Testis (tissue), 5 donors: ENCODE measurements at places on chromosomes 1 and 21.

DNA sequence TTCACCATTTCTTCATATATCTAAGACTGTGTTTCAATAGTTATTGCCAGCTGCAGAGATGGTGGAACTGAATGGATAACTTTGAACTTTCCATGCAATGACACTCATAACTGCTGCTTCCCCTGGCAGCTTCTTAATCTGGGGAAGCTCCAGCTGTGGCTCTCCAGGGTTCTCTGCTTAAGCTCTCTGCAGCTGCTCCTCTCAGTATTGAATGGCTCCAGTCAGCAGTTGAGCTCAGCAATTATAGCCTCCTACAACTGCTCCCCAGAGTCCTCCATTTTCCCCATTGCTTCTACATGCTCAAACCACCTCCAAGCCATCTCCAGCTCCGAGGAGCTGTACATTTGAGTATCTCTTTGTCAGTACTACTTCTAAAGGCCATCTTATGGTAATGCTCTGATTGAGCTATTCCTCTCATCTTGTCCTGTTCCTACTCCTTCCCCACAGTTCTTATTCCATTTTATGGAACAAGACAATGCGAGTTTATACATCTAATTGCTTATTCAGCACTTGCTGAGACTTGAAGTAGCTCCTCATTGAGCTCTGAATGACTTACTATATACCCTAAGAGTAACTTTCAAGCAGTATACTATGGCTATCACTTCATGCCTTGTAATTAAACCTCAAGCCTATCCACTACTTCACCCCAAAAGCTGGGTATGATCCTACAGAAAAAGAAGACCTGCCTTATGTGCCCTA lies 362.4 kb downstream of the NEGR1 start:
- DNase-seq, result no peak

DNA sequence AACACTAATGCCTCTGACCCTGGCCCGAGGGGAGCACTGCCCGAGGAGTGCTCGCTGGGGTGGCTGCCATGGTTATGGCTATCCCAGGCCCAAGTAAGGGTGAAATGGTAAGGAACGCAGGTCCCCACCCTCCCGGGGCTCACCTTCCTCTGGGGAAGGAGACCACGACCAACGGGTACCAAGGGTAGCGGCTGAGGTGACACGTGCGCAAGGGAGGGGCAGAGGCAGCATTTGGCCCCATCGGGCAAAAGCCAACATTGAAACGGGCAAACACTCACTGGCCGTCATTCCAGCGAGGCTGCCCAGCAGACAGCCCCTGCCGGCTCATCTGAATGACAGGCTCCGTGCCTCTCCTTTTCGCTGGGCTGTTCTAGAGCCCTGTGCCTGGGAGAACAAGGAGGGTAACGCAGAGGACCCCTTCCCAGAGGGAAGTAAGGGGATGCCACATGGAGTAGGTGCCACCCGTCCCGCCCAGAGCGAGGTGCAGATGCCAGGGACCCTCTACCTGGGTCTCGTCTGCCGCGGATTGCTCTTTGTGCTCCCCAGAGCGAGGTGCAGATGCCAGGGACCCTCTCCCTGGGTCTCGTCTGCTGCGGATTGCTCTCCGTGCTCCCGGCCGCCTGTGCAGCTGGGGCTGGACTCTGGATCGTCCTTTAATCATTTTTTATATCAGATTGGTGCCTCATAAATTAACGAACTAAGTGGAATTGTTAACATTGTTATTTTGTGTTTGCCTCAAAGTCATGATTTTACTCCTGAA lies 16.2 kb downstream of the ACTRT2 start:
- DNase-seq, result peak; percentile 12

DNA sequence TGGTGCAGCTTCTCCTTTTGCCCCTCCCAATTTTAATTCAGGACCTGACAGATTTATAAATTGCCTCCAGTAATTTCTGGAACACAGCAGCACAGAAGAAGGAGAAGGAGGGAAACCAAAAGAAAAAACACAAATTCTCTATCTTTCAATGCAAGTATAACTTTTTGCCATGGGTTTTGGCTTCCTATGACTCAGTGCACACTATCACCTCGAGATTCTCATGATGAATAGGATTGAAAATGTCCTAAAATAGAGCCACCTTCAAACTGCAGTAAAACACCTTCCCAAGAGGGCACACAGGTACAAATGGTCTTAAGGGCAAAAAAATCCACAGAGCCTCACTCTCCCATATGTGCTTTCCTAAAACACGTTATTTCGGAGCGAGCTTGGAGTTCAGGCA lies 113.6 kb downstream of the HLCS start:
- DNase-seq, result no peak

- DNase-seq, result no peak
These were observed 26.5 kb downstream of the TAF5L start for GRCh38 chr1:229599218-229599954.

DNA sequence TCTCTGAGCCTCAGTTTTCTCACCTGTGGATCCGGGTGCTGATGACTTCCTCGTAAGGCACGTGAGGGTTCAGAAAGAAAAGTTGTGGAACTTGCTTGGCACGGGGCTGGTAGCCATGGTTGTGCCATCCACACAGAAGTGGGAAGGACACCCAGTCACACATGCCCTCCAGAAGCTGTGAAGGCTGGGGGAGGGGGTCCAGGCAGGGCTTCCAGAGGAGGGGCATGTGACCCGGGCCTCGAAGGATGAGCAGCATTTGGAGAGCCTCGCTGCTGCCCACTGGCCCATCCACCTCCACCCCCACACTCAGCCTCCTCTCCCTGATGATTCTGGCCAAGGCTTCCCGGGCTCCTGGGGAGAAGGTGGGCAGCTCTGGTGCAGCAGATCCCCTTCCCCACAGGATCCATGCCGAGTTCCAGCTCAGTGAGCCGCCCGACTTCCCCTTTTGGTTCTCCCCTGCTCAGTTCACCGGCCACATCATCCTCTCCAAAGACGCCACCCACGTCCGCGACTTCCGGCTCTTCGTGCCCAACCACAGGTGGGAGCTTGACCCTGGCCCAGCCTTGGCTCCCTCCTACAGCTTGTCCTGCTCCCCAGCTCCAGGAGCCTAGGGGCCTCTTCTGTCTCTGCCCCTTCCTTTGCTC lies 9.4 kb downstream of the SELENON start:
- no peak for DNase-seq

DNA sequence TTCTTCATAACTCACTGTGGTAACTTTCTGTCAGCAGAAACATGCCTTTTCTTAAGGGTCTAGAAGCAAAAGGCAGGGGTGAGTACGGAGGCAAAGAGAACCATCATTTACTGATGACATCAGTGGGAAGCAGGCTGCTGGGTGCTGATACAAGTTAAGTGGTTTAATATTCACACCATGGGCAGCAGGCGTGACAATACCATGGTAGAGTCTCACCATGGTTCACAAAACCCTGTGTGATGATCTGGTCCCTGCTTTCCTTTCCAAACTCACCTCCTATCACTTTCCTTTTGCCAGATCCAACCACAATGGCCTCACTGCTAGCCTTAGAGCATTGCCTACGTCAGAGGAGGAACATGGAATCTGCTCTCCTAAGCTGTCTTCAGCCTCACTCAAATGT lies 8.7 kb downstream of the MAB21L3 start:
- no peak for DNase-seq

- no peak for DNase-seq
These were observed 172.8 kb upstream of the GREM2 start for GRCh38 chr1:240784776-240785175.

DNA sequence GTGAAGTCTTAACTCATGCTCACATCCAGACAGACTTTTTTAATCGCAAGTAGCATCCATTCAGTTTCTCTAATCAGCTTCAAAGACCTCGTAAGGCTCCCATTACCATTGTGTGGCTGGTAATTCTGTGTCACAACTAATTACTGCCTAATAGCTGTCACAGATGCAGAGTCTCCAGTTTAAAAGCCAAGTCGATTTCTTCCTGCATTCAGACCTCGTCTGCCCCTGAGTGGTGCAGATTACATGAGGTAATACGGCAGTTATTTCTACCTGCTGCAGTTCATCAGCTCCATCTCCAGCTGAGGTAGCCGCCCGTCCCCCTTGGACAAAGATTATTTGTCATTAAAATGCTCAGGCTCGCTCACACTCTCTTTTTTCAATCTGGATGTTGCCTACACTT lies 34.4 kb upstream of the OLIG2 start:
- DNase-seq, result no peak

GRCh38 chr1:185239861-185240260 lies 77.2 kb downstream of the IVNS1ABP start:
- no peak for DNase-seq

GRCh38 chr1:11543392-11543791 lies 64.4 kb downstream of the DISP3 start:
- DNase-seq, result no peak

DNA sequence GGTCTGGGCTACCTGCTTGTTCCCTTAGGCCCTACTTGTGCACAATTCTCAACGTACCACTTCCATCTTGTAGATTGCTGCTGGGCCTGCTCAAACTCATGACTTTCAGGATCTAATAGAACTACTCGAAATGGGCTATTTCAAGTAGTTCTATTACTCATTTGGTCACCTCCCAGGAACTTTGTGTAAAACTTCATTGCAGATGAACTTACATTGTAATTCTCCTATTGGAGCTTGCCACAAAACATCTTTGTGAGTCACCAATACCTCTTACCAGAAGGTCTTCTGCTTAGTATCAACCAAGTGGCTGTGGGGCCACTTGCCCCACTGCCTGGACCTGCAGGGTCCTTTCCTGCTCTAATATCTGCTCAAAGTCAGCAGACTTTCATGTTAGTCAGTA lies 10.7 kb upstream of the MYOCOS start:
- DNase-seq, result no peak
